NT2/D1 (cell line): ENCODE measurements at places on chromosomes 2 and 18.

- no peak for DNase-seq
Measured at GRCh38 chr2:8437228-8437948, 244.5 kb upstream of the ID2 start.

DNA sequence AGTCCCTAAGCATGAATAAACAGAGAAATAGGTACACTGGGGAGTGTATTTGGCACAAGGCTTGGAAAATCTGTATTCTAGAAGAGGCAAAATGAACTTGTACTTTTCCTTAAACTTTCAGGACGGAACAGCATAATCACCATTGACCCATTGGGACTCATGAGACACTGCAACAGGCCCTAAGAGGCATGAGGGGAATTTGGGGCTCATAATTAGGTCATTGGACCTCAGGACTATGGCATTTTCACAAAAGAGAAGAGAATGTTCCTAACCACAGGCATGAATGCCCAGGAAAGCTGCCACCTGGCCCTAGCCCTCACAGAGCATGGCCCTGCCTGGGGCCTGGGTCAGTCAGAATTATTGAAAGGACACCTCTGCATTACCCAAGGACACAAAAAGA, 67.9 kb upstream of the PIK3C3 start:
- no peak for DNase-seq

DNA sequence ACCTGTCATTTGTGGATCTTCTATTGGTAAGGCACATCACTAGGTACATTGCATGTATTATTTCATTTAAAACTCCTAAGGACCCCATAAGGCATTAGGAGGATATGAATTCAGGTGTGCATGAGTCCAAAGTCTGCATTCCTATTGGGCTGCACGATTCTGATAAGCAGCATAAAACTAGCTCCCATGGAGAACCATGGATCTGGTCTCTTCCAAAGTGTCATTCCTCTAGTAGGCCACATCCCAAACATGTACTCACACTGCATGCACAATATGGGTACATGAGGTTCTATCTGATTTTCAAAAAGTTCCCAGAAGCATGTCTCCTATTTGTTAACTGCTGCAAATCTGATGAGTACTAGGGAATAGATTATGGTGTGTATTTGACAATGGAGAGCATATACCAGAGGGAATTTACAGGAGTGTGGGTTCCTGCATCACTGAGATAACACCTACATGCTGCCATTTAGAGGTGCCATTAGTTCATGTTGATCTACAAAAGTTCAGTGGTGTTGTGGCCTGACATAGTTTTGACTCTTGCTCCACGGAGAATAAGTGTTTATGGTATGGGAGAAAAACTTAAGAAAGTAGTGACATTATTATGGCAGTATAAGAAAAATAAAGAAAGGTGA, 11.3 kb downstream of the CYTIP start:
- DNase-seq: no peak

DNA sequence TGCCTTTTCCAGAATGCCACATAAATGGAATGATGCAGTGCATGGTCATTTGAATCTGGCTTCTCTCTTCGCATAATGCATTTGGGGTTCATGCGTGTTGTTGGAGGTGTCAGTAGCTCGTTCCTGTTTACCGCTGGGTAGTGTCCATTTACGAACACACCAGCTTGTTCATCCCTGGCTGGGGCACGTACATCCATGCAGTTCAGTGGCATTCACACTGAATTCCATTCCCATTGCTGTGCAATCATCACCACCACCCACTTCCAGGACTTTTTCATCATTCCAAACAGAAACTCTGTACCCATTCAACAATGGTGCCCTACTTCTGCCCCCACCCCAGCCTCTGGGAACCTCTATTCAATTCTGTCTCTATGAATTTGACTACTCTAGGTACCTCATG, 14.7 kb upstream of the CIDEA start:
- DNase-seq: no peak

- DNase-seq: no peak
Measured at GRCh38 chr2:239146741-239147181, 254.1 kb downstream of the HDAC4 start.

DNA sequence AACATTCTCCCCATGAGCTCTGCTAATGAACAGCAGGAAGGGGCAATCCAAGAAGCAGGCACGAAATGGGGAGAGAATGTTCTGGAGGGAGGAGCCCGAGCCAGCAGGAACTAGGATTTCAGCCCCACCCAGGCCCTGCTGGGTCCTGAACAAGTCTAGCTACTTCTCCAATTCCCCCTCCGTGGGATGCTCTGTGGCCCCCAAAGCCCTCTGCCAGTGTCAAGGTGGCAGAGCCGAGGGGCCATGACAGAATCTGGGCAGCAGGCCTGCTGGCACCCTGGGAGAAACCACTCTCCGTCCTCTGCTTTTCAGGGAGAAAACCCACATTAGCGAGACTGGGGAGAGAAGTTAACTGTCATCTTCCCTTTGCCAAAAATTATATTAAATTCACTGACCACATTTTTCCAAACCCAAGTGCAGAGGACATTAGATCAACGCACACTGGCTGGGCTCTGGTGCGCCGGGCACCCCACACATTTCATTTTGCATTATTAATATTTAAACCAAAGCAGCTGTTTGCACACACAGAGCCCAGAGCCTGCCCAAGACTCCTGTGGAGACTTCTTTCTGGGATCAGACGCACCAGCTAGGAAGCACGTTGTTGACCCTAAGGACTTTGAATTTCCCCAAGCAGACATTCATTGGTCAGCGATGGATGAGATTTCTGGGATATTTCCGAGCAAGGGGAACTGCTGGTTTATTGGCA, 80.2 kb upstream of the PKDCC start:
- no peak for DNase-seq

GRCh38 chr2:176534798-176535466, 265.7 kb downstream of the MTX2 start:
- no peak for DNase-seq

DNA sequence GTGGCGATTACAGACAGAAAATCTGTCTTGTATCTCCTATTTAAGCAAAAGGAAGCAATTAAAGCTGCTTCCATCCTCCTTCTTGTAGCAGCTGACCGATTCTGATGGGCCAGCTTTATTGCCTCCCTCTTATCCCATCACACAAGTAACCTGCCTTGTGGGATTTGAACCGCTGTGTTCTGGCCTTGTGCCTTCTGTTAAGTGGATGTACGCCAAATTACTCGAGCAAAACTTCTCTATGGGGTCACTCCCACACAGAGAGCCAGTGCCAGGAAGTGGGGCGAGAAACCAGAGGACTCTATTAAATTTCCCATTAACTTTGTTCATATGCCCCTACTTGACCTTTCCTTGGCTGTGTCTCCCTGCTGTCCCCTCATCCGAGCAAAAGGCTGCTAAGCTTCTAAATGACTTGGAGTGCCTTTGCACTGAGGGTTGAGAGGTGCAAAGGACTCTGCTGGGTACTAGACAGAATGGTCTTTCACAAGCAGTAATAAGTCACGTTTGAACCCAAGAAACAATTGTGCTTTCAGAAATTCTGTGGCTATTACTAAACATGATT, 672.5 kb downstream of the MBD2 start:
- DNase-seq: no peak

DNA sequence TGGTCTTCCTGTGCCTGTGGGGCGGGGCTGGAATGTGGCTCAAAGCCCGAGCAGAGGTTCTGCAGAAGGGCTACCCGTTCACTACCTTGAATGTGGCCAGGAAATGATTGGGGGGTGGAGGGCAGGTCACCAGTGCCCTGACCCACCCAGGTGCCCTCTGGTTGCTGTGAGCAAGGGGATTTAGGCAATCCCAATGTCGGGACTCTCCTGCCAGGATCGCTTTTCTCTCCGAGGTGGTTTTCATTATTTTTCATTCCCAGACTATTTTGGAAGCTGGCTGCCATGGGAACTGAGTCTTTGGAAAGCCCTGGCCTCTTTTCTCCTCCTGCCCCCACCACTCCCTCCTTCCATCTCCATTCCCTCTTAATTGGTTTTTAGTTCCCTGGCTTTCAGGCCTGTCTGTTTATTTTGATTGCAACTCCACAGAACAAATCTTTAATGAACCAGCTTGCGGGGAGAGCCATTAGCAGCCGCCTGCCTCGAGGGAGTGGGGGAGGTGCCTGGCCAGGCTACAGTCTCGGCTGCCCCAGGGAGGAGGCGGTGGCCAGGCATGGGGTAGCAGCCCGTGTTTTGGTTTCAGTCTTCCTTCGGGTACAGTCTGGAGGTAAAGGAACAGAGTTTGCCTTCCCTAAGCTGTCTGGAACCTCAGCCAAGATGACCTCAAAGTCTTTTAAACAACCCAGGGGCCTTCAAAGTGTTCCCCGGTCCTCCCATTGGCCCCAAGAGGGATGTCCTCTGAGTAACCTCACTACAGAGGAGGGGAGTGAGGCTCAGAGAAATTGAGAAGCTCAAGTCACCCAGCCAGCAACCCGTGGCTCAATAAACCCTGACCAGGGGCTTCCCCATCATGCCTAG, 114.4 kb upstream of the HAAO start:
- DNase-seq: no peak

- no peak for DNase-seq
Measured at GRCh38 chr2:165794536-165794928, 485 bp upstream of the GALNT3 start.

DNA sequence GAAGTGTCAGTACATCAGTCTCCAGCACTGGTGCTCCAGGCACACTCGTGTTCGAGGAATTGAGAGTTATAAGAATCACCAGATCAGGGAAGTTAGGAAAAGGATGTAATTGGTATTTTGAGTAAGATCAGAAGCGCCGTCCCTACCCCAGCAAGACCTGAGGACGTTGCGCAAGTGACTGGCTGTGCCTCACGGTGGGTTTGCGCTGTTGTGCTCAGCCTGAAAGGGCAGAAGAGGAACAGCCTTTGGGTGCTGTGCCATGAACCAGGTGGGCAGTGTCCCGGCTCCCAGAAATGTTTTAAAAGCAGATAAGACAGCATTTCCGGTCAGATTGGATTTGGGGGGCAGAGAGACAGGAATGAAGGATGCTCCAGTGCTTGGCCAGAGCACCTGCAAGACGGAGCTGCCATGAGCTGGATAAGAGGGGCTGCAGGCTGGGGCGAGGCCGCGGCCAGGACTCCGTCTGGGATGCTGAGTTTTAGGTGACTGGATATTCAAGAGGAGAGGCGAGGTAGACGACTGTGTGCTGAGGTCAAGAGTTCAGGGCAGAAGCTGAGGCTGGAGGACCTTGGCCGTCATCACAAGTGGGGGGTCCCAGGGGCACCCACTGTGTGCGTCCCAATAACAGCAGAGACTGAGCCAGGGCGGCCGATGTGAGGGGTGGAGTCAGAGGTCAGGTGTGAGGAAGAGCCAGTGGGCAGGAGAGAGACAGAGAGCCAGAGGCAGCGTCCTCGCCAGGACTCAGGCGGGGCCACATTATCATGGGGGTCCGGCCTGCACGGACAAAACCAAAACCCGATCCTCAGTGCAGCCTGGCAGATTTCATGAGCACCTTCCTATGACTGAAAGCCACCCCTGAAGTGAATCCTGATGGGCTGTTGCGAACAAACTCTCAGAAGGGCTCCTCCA, 77.7 kb upstream of the ALKAL2 start:
- no peak for DNase-seq

GRCh38 chr2:200962811-200963123, 693 bp downstream of the ORC2 start:
- no peak for DNase-seq

DNA sequence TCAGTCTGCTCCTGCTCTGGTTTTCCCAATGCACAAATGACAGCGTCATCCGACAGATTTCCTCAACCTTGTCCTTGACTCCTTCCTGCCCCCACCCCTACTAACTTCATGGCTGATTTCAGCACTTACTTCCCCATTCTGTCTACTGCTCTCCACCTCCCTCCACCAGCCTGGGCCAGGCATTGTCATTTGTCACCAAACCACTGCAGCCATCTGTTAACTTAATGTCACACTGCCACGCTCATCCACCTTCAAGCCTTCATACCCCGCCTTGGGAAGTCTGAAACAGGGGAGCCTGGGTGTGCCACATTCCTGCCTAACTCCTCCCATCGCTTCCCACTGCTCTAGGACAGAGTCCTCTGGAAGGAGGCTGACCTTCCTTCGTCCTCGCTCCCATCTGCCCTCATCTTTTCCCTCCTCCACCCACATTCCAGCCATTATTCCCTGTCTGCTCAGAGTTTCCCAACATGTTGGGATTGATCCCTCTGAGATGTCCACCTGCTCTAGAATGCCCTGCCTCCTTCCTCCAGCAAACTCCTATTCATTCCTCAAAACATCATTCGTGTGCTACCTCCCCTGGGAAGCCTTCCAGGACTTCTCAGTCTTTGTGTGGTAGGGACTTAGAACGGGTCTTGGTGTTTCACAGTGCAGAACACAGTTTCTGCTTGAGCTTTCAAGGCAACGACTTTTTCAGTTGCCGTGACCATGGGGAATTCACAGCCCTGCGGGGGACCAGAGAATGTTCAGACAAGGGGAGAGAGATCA, 42.2 kb upstream of the SMAD7 start:
- DNase-seq: no peak

GRCh38 chr2:68253219-68254068, 1.1 kb upstream of the PPP3R1 start:
- DNase-seq: no peak

DNA sequence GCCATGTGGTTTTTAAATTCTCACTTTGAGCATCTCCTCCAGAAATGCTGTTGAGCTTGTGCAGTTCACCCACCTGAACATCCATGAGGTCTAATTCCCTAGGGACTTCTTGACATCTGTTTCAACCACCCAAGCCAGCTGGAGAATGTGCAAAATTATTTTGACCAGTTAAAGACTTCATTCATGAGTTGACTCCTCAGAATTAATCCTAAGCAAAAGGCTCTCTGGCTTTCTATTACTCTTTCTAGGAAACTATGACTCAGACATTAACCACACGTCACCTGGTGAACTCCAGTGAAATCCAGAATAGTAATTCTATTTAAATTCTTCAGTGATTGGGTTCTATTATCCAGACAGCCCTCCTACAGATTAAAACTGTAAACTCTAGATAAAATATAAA, 247.5 kb downstream of the NBAS start:
- no peak for DNase-seq

DNA sequence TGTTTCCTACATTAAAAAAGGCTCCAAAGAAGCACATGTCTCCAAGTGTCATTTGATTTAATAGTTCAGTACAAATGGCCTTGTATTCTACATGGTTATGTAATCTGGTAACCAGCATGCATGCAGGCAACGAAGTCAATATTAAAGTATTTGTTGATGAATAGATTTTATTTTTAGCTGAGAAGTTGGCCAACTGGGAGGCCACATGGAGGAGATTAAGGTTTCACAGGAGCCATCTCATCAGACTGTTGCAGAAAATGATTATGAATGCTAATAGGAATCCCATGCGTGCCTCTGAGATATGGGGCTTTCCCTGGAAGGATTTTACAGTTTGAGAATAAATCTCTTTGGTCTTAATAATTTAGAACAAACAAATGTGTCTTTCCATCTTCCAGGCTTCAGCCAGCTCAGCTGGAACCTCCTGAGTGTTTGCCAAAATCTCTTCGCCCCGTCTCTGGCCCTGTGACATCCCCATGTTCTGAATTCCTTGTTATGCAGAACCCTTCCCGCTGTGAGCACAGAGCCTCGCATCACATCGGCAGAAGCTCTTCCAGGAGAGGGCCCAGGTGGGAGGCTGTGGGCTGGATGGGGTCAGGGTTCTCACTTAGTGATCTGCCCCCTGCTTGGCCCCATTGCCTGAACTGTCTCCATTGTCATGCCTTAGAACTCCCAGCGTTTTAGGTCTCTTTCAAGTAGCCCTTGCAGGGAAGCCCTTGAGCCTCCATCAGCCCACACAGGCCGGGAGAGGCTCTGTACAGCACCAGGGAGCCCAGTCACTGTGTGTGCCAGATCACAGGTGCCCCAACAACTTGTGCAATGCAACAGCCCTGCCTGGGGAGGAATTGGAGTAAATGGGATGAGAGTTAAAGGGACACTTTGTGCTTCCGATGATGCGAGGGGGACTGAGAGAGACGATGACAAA, 190.5 kb upstream of the TWIST2 start:
- DNase-seq: peak; percentile 66

GRCh38 chr2:105243961-105244360, 2.4 kb downstream of the GPR45 start:
- peak; percentile 35 for DNase-seq

- DNase-seq: no peak
Measured at GRCh38 chr2:63064197-63064596, 13.6 kb downstream of the OTX1 start.
